ENCODE measurements at places on chromosomes 13 and 19.

- DNase-seq, result no peak
Observed at GRCh38 chr19:2488942-2489731, 13.2 kb downstream of the GADD45B start.

DNA sequence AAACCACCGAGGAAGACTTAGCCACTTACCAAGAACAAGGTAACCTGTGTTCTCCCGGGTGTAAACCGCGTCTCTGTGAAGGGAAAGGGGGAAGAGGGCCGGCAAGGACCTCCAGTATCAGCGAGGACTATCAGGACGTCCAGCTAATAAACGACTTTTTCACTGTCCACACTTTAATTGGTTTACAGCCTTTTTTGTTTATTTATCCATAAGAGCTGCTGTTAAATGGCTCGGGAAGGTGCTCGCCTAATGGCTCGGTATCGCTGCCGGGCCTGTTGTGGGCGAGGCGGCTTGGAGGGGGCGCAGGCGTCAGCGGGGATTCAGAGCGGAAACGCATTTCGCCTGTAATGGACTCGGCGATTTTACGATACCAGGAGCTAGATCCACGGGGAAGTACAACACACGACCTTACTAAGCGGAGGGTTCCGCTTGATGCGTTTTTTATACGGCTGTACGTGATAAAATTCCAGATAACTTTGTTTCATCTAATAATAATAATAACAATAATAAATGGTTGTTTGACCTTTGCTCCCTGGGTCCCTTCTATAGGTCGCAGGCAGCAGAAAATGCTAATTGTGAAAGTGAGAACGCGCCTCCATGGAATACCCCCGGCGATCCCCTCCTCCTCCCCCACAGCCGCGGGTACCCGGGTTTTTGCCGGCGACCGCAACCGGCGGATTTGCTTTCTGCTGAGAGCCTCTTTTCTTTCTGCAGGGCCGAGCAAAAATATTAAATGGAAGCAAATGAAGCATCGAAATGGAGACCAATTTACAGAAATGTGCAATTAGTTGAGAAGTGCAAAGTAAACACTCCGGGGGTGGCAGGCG lies 2.5 kb upstream of the PDX1 start:
- no peak for DNase-seq

DNA sequence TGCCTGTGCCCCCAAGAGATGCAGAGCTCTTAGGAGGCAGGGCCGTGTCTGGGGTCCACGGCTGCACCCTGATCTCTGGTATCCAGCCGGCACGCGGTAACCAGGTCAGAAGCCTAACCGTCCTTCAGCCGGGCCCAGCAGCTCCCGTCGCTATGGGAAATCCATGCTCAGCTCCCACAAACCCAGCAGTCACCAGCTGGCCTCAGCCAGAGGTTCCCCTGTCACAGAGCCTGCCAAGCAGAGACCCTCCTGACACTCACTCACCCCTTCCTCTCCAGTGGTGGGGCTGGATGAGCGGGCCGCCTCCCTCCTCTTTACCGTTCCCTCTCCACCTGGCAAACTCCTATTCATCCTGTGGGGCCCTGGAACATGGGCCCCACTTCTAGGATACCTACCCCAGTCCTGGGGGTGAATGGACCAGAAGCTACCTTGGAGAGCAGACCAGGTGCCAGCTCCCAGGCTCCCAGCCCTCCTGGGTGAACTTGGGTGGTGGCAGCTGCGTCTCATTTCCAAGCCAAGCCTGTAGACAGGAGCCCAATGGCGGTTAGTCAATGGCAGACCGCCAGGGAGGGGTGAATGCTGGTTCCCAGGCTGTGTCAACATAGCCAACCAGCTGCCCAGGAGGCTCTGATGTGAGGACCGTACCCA lies 21.4 kb upstream of the TCF3 start:
- no peak for DNase-seq

GRCh38 chr13:64704121-64704649 lies 2526.0 kb downstream of the PCDH9 start:
- no peak for DNase-seq

DNA sequence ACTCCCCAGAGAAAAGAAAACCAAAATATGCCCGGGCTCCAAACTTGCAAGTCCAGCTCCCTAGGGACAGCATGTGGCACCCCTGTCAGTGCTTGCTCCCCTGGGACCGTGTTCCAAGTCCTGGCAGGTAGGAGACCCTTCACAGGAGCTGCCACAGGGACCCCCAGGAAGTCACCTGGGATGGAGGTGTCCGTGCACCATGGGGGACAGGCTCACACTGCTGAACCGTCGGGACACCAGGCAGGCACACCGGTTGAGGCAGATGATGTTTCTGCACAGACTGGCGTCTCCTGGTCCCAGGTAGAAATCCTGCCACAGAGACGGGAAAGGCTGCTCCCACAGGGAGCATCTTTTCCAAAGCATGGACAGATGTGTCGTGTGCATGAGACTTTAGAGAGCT lies 11.7 kb upstream of the PROZ start:
- DNase-seq, result no peak

GRCh38 chr19:45499196-45500180 lies 1.2 kb downstream of the PPM1N start:
- DNase-seq, result peak; percentile 48

- DNase-seq, result no peak
Observed at GRCh38 chr13:52006523-52007245, 4.6 kb downstream of the ATP7B start.

- DNase-seq, result no peak
Observed at GRCh38 chr19:5336195-5336965, 4.2 kb downstream of the PTPRS start.

GRCh38 chr13:98252931-98253470 lies 75.9 kb upstream of the RNF113B start:
- no peak for DNase-seq

GRCh38 chr13:29830000-29830399 lies 20.4 kb downstream of the UBL3 start:
- no peak for DNase-seq

DNA sequence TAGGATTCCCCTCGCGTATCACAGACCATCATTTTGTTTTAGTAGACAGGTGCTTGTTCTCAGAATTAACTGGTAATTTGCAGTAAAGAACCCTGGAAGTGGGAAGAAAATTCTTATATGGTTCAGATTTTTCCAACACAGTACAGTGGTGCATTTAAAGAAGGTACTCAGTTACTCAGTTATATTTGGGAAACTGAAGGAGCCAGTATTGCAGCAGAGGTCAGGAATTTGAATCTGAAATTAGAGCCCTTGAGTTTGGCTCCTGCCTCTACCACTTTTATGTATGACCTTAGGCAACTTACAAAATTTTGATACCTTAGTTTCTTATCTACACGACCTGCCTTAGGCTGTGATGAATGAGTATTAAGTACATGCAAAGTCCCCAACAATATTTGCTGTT lies 19.7 kb downstream of the METTL21C start:
- DNase-seq, result no peak

DNA sequence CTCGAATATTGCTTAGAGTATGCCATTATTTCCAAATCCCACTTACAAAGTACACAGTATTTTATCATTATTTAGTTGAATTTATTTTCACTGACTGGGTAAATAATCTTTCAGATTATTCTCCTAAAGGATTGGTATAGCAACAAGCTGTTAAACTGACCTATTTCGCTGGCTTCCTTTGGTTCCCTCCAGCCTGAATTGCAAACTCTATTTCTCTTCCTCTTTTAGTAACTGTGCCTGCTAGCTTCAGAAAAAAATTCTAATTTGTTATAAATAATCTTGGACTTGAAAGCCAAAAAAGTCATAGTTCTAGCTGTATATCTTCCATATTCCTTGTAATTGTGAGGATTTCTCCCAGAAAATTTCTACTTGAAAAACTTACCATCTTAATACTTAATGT lies 15.0 kb upstream of the CCNA1 start:
- no peak for DNase-seq

DNA sequence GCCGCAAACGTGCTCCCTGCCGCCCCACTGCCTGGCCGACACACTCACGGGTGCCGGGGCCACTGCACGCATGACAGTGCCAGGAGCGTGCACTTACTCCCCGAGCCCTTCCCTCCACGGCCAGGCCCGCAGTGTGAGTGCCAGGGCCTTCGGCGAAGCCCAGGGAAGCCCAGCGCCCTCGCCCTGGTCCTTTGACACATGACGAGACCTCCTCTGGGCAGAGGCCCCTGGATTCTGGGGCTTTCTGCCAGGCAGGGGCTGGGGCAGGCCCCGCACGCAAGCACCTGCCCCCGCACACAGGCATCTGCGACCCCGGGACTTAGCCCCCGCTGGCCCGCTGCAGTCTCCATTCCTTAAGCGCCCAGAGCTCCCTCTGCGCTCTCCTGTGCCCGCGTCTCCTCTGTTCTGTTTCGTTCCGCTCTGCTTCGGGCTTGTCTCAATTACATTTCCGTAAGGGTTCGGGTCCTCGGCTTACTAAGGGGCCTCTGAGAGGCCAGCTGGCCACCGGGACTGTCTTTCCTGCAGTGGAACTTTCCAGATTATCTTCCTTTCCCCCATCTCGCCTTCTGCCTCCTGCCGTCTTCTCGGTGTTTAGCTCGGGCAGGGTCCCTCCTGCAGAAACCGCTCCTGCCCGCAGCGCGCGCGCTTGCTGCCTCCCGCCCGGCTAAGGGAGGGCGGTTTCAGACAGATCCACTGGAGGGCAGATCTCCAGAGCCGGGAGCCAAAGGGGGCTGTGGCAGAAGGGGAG lies 98.8 kb downstream of the ING1 start:
- no peak for DNase-seq

DNA sequence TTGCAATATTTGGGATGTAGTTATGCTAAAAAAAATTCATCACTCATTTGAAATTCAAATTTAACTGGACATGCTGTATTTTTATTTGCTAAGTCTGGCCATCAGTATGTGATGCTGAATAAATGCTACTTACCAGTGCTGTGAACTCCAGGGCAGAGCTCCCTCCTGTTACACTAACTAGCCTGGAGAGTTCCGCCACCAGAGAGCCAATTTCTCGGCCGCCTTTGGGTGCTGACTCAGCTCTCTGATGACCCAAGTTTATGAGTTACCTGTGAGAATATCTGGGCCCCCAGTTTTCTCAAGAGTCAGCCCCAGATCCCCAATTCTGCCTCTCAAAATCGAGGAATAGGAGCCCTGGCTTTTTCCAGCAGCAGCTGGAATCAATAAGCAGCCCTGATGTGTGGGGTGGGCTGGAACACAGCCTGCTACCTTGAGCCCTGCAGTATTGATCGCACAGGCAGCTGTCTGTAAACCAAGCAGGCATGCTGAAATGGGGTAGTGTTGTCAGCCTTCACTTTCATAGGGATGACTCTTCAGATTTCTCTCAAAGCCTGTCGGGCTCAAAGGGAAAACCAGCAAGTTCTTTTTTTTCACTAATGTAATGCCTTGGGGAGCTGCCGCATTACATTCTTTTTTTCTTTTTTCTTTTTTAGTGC lies 113.7 kb downstream of the DNAJC15 start:
- DNase-seq, result no peak

DNA sequence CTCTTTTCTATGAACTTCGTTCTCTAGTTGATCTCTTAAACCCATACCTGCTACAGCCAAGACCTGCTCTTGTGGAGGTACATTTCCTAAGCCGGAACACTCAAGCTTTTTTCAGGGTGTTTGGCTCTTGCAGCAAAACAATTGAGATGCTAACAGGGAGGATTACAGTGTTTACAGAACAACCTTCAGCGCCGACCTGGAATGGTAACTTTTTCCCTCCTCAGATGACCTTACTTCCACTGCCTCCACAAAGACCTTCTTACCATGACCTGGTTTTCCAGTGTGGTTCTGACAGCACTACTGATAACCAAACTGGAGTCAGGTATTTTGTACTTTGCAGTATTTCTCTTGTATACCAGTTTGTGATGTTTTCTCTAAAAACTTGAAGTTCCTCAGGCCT lies 506 bp downstream of the KCNRG start:
- no peak for DNase-seq

- no peak for DNase-seq
Observed at GRCh38 chr19:8083141-8083540, 30.6 kb downstream of the CCL25 start.

DNA sequence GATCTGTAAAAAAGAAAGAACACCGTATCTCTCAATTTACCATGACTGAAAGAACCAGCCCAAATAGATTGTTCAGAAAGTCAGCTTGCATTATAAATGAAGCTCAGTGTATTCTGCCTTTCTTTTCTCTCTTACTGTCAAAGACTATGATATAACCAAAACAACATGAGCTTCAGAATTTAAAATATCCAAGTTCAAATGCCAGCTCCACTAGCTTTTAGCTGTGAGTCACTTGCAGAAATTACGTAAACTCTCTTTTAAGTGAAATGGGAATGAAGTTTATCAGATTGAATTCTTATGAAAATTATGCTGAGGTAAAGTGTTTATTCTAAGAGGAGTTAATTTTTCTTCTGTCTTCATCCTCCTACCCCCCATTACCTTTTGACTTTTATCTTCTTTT lies 20.0 kb upstream of the POSTN start:
- no peak for DNase-seq

- DNase-seq, result no peak
Observed at GRCh38 chr19:54608792-54609191, 15.4 kb downstream of the LILRA1 start.

- no peak for DNase-seq
Observed at GRCh38 chr19:23309926-23310325, 59.7 kb upstream of the ZNF724 start.

DNA sequence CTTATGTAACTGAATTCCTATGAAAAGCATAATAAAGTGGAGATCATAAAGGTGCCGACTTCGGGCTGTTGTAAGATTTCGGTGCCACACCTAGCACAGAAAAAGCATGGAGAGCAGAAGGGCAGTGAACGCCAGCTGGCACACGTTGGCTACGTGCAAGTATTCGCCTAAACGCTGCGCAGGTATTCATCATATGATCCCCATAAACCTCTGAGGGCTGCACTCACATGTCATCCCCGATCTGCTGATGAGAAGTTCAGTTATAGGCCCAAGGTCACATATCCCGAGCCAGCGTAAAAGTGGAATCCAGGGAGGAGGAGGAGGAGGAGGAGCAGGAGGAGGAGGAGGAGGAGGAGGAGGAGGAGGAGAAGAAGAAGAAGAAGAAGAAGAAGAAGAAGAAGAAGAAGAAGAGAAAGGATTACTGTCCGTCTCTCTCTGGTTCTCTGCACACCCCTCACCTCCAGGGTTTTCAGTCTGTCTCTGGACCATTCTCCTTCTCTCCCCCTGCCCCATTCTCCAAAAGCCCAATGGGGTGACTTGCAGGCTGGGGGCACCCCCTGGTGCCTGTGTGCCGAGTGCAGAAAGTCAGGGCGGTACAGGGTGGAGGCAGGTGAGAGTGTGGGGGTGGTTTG lies 18.6 kb upstream of the CYP2S1 start:
- no peak for DNase-seq
